M059J (cell line): ENCODE measurements at places on chromosomes 5 and 9. TPM values are rescaled to one million over a fixed set of nuclear protein-coding genes. Genes with fewer than 3 reads are reported as not detected.
A peak's percentile ranks its signal among the peaks of the same experiment; 100 is the strongest.

GRCh38 chr9:6200761-6201160 lies 14.8 kb upstream of the IL33 start:
- DNase-seq, result no peak

GRCh38 chr9:72807765-72808445 lies 144.9 kb downstream of the ALDH1A1 start:
- peak; percentile 18 for DNase-seq

DNA sequence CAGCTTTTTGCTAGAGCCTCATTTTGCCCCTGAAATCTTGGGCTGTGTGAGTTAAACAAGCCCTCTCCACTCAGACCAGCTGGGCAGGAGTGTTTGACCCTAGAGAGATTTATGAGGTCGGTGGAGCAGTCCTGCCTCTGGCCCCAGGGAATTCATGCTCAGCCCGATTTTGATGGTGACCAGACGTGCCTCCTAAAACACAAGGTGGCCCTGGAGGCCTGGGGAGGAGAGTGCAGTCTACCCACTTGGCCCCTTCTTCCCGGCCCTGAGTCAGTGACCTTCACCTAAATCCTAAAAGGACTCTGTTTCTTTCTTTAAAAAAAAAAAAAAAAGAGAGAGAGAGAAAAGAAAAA lies 86.6 kb upstream of the SAP30L start:
- DNase-seq, result no peak

- peak; percentile 38 for DNase-seq
These were observed 382.7 kb downstream of the ENC1 start for GRCh38 chr5:74257645-74258313.

GRCh38 chr5:135319458-135319857 lies 79.6 kb downstream of the MACROH2A1 start:
- DNase-seq, result no peak

GRCh38 chr9:138073808-138074207 lies 196.2 kb downstream of the CACNA1B start:
- no peak for DNase-seq

DNA sequence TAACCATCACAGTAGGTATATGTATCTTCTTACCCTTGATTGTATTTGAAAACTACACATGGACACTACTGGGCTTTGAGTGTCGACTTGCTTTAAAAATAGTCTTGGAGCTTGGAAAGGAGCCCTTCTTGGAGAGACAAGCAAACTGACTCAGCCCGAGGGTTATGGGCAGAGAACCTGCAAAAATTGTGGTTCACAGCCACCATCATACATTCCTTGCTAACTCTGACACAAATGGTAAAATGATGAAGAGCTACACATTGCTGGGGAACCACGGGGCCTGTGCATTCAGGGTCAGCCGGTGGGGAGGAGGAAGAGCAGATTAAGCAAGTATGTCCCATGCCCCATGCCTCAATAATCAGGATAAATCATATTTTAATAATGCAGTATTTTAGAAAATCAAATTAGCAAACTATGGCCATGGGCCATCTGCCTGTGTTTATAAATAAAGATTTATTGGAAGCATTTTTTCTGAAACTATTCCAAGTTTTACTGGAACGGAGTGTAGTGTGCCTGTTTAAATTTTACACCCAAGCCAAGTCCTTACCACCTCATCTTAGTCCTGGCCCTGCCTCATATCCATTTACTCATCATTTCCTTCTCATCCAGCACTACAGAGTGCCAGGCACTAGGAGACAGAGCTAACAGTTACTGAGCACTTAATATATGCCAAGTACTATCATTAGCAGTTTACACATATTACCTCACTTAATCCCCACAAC lies 195.7 kb downstream of the PALM2AKAP2 start:
- peak; percentile 88 for DNase-seq

- DNase-seq, result peak; percentile 68
These were observed 13.9 kb downstream of the TGFBI start for GRCh38 chr5:136042665-136043121.

DNA sequence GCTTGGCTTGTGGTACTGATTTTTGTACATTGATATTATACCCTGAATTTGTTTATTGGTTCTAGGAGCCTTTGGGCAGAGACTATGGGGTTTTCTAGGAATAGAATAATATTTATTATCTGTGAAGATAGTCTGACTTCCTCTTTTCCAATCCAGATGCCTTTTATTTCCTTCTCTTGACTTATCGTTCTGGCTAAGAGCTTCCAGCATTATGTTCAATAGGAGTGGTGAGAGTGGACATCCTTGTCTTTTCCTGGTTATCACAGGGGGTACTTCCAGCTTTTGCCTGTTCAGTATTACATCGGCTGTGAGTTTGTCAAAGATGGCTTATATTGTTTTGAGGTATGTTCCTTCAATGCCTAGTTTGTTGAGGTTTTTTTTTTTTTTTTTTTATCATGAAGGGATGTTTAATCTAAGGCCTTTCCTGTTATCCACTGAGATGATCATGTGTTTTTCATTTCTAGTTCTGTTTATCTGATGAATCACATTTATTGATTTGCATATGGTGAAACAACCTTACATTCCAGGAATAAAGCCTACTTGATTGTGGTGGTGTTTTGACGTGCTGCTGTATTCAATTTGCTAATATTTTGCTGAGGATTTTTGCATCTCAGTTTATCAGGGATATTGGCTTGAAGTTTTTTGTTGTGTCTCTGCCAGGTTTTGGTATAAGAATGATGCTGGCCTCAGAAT lies 77.5 kb downstream of the CERT1 start:
- DNase-seq, result no peak

GRCh38 chr5:152532714-152533113 lies 127.6 kb upstream of the NMUR2 start:
- DNase-seq, result peak; percentile 47

DNA sequence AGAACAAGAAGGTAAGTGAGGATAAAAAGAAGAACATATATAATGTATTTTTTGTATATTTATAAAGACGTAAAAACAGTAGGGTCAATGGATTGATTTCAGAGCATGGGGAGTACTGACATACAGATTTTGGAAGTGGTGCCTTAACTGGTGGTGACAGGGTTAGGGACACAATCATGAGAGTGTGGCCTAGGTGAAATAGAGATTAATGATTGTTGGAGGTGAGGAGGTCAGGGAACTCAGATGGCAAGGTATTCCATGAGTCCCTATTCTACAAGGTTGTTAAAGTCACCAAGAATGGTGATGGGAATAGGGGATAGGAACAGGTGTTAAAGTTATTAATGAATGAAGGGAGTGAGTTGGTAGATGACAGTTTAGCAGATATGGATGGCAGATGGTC lies 210.8 kb downstream of the SEMA6A start:
- DNase-seq, result no peak

DNA sequence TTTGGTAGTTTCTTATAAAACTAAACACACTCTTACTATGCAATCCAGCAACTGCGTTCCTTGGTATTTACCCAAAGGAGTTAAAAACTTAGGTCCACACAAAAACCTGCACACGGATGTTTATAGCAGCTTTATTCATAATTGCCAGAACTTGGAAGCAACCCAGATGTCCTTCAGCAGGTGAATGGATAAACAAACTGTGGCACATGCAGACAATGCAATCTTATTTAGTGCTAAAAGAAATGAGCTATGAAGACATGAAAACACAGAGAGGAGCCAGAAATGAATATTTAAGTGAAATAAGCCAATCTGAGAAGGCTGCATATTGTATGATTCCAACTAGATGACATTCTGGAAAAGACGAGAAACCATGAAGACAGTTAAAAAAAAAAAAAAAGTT lies 10.7 kb downstream of the WNK2 start:
- no peak for DNase-seq

DNA sequence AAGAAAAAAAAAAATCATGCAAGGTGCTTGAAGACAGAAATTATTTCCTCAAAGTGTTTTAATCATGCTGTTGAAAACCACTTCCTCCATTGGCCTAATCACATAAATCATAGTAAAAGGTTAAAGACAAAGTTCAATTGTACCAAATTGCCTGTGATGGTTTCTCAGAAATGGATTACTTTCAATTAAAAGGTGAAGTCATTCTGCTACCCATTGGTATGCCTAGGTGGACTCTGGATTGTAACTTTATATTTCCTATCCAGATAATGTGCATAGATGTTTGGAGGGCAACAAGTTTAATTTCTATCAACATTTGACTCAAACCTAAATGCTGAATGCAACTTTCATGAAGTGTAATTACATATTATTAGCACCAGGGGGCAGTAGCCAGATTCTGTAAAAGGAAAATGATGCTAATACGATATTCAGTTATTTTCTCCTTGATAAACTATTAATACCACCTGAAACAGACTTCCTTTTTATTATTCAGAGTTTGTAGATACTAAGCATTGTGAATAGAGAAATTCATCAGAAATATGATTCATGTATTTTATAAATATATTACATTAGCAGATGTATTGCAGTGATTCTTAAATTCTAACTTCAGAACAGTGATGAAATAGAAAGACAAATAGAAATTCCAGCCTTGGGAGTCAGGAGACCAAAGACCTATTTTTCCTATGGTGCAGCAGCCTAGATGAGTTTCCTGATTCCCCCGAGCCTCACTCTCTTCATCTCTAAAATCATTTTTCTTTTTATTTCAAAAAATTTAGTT lies 148.2 kb downstream of the CAAP1 start:
- peak; percentile 44 for DNase-seq

GRCh38 chr5:17398431-17398830 lies 99.6 kb upstream of the TAF11L2 start:
- DNase-seq, result peak; percentile 97

DNA sequence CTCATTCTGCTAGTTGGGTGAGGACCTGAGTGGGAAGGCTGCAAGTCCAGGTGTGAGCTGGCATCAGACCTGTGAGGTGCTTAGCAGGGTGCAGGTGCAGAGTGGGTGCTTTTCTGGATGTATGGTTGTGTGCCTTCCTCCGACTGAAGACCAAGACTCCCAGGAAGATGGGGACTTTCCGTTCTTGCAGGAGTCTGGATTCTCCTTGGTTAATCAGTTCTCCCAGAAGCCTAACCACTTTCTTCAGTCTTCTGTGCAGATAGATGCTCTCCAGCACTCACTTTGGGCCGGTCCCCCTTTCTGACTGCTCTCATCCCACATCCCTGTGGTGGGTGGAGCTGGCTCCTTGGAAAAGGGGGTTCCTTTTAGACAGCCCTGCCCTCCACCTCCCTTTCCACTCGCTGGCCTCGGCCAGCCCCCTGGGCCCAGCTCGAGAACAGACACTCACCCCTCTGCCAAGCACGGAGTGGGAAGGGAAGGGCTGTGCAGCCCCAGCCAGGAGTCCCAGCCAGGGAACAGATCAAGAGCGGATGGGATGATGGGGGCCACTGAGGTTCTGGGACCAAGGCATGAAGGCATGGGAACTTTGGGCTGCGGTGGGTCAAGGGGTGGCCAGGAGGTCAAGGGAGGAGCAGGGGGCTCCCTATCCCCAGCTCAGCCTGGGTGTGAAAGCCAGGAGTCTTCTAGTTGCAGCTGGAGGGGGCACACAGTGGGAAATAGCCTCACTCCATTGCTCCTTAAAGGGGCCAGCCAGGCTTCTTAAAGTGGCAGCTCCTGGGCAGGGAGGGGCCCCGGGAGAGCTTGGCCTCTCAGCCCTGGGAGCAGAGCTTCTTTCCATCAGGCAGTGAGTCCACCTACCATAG lies 62.4 kb downstream of the FGF18 start:
- DNase-seq, result no peak

- no peak for DNase-seq
These were observed 223.9 kb downstream of the PBX3 start for GRCh38 chr9:125971050-125971449.

- DNase-seq, result no peak
These were observed 394.2 kb downstream of the RASEF start for GRCh38 chr9:82668689-82669199.

GRCh38 chr5:57715296-57715695 lies 232.7 kb upstream of the ACTBL2 start:
- DNase-seq, result peak; percentile 61

C5orf63 gene
- 1.7 and 2.6 TPM in 2 replicates for total RNA-seq

SLC27A6 gene
- total RNA-seq, result not detected in 2 replicates

RHOBTB3 gene
- total RNA-seq, result 192 and 286 TPM in 2 replicates

KCNT1 gene
- total RNA-seq, result not detected in 2 replicates

ZNF618 gene
- 4.6 and 5.7 TPM in 2 replicates for total RNA-seq

FBXO38 gene
- total RNA-seq, result 32.7 and 38.7 TPM in 2 replicates

CER1 gene
- not detected in 2 replicates for total RNA-seq

FKTN gene
- 15.6 and 20.1 TPM in 2 replicates for total RNA-seq

ZNF879 gene
- 0.07 and 0.47 TPM in 2 replicates for total RNA-seq

ANKDD1B gene
- 0.05 TPM in 1 of 2 replicates, not detected in the other for total RNA-seq

GRXCR2 gene
- not detected in 2 replicates for total RNA-seq

FAM151B gene
- 1.6 TPM in 1 of 2 replicates, not detected in the other for total RNA-seq

DOCK2 gene
- total RNA-seq, result 45.9 and 47.7 TPM in 2 replicates
